ENCODE measurements at places on chromosomes 4 and X. TPM values are rescaled to one million over a fixed set of nuclear protein-coding genes. Genes with fewer than 3 reads are reported as not detected.

The PNMA3 gene
- 0.06 TPM for total RNA-seq

The MSX1 gene
- 7.9 TPM for total RNA-seq

The ZNF157 gene
- total RNA-seq = not detected

The GAGE12F gene
- not detected for total RNA-seq

The MFAP3L gene
- 0.16 TPM for total RNA-seq

The ZAR1 gene
- not detected for total RNA-seq

The GSPT2 gene
- 3.1 TPM for total RNA-seq

The ASMT gene
- not detected for total RNA-seq

All from bladder microvascular endothelial cell (primary cell).